HFF-Myc (cell line): ENCODE measurements at places on chromosomes 16 and 17.

DNA sequence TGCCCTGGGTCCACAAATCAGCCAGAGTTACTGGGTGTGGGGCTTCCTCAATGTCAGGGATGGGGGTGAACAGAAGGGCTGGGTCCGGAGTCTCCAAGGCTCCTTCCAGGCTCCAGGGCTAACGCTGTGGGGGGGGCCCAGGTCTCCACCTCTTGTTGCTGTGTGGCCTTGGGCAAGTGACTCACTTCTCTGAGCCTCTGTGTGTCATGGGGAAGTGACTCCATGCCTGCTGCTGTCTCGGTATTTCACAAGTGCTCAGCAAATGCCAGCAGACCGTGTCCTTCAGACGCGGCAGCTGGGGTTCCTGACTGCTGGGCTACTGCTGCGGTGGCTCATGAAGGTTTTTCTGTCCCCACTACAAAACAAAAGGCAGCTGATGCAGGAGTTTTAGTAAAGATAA, 26.6 kb downstream of the JPH3 start:
- DNase-seq, result no peak

- no peak for DNase-seq
These were observed 35.7 kb upstream of the DHRS7B start for GRCh38 chr17:21090902-21091618.

- no peak for DNase-seq
These were observed 8.7 kb downstream of the FMNL1 start for GRCh38 chr17:45230410-45230786.

GRCh38 chr17:17206124-17206912, at the start of gene PLD6:
TSS of gene PLD6 (minus strand) at chr17:17206333. CDS start at chr17:17206286, 47 bp downstream.
- peak; percentile 32 for DNase-seq

DNA sequence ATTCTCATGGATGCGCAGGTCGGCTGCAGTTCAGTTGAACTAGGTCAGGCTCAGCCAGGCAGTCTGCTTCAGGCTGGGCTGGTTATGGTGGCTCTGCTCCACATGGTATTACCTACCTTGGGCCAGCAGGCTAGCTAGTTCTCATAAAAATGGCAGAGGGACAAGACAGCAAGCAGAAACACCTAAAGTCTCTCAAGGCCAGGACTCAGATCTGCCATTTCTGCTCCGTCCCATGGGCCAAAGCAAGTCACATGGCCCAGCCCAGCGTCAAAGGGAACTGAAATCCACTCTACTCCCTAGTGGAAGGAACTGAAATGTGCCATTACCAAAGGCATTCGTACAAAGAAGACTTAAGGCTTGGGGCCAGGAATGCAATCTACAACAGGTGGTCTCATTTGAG, 160.0 kb downstream of the TMEM132E start:
- no peak for DNase-seq

- DNase-seq, result no peak
These were observed 39.4 kb downstream of the STH start for GRCh38 chr17:46038414-46038813.

GRCh38 chr17:36213695-36214094, 2.8 kb downstream of the CCL4L2 start:
- no peak for DNase-seq

- DNase-seq, result no peak
These were observed 59.1 kb downstream of the GRIN2A start for GRCh38 chr16:10123141-10123540.

DNA sequence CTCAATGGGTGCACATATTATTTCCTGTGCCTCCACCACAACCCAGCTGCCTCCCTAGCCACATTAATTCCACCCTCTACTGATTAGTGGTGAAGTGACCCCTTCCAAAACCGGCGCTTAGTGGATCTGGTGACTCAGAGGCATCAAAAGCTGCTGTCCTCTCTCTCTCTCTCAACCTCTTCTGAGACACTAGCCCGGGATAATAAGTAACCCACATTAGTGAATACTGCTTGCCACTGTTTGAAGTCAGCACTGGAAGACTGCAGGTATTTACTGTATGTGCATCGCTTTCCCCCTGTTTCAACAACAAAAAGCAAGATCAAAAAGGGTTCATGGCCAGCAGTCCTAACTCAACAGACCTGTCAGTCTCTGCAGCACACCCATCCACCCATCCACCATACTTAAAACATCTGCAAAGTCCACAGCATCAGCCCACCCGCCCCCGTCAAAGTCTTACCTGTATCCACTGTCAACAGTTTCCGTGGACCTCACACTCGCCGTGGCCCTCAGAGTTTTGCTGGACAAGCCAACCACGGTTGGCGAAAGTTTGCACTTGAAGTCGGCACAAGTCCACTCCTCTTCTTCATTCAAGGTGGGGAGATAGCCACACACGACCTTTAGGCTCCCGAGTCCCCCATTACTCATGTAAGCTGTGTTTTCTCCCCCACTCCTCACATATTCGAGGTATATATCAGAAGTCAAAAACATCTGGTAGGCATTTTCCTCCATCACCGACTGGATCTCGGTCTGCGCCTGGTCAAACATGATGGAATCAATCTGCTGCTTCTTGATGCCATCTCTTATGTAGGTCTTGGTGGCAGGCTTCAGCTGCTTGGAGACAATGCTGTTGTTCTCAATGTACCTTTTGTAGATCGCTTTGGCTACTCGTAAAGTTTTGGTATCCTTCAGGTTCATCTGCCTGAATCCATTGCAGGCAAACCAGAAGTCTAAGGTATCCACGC, 3.8 kb downstream of the AXIN2 start:
- peak; percentile 25 for DNase-seq

- no peak for DNase-seq
These were observed 225.2 kb downstream of the HAPSTR1 start for GRCh38 chr16:9316615-9317014.

- DNase-seq, result no peak
These were observed 15.2 kb downstream of the IL21R start for GRCh38 chr16:27417047-27417671.

DNA sequence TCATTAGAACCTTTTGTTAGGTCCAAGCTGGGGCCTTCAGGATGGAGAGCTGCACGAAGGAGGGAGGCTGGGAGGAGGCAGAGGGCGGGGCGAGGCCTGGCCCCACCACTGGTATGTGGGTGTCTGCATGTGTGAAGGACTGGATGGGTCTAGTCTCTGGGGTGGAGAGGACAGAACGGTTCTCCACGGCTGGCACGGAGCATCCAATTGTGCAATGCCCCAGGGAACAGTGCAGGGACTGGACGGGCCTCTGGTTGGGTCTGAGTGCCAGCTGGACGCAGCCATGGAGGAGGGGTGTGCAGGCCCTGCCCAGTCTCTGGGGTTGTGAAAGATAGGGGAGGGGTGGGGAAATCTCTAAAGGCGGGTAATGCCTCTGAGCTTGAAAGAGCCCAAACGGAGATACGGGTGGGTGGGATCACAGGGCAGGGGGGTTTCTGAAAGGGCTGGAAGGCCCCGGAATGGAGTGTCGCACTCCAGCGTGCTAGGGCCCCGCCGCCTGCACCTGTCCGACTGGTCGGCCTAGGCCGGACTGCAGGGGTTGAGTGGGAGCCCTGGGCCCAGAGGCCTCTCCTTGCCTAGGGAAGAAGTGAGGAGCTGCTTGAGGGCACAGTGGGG, 1.6 kb downstream of the PPL start:
- no peak for DNase-seq

DNA sequence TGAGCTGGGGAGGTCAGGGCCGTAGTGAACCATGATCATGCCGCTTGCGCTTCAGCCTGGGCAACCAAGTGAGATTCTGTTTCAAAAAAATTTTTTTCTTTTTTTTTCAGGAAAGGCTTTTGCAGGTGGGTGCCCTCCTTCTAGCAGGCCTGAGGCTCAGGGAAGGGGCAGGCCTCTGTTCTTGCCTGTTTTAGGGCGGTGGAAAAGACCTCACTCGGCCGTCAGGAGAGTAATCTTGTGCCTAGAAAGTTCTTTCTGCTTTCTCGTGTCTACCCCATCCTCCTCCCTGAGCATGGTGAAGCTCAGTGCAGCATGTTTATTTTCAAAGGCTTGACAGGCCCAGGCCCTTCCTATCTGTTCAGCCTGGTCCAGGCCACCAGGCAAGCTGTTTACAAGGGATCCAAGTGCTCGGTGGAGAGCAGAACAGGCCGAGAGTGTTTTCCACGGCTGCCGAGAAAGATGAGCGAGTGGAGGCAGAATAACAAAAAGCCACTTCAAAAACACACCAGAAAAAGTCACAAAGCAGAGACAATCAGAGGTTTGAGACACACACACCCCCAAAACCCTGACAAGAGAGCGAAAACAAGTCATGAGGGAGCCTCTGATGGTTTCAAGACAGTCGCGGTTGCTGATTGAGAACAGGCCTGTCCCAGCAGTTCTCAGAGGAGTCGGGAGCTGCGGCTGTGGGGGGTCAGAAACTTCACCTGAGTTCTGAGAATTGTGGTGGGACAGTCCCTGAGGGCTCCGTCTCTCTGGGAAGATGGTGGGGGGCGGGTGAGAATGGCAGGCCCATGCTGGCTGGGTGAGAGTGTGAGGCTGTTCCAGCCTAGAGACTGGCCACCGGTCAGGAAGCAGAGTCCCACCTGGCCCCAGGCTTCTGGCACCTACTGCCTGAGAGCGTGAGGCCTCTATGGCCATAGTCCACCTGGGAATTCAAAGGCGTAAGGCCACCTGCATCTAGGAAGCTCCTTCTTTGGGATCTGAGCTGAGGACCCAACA, 37.5 kb upstream of the CCR7 start:
- DNase-seq, result no peak

GRCh38 chr17:83091257-83092141, 12.1 kb downstream of the METRNL start:
- DNase-seq, result no peak

DNA sequence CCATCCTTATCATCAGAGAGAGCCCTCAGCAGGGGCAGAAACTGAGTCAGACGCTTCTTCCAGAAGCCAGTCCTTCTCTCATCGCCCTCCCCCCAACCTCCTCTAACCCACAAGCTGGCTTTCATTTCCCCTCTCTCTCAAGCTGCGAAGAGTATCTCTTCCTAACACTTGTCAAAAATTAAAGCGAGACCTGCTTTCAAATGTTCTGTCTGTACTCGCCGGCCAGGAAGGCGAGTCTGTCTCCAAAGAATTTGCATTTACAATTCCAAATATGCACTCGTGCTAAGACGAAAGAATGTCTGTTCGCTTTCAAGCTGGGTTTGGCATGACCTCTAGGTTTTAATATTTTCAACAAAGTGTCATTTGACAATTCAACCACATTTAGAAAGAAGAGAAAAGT, 140.4 kb downstream of the RGS9 start:
- DNase-seq, result no peak

GRCh38 chr16:11201498-11202259, 54.3 kb downstream of the SOCS1 start:
- peak; percentile 91 for DNase-seq

DNA sequence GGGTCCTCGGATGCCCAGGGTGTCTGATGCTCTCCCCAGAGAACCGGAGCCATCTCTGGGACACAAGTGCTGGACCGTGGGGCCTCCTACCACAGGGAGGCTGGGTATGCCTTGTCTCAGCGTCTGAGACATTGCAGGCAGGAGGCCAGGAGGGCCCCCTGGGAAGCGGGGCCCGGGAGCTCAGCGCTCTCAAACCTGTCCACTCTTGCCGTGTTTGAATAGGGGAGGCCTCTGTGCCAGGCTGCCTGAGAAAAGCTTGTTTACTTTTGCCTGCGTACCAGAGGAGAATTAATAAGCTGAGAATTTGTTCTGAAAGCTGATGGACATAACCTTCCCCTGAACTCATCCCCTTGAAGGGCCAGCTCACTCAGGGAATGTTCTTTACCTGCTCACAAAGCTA, 163.8 kb downstream of the NTN1 start:
- DNase-seq, result no peak

- DNase-seq, result no peak
These were observed 9.1 kb upstream of the SLC35B1 start for GRCh38 chr17:49716668-49717364.

- no peak for DNase-seq
These were observed 15.8 kb downstream of the GP2 start for GRCh38 chr16:20311548-20311947.

- no peak for DNase-seq
These were observed 36.6 kb upstream of the ALKBH5 start for GRCh38 chr17:18146980-18147379.

GRCh38 chr17:13688716-13689115, 87.0 kb upstream of the HS3ST3A1 start:
- DNase-seq, result no peak

- no peak for DNase-seq
These were observed 2.8 kb downstream of the PRKAR1A start for GRCh38 chr17:68514831-68515635.

GRCh38 chr16:49441366-49441780, 67.8 kb downstream of the C16orf78 start:
- no peak for DNase-seq

- DNase-seq, result no peak
These were observed 708 bp downstream of the BAIAP2 start for GRCh38 chr17:81035521-81036196.

GRCh38 chr17:17356149-17356930, 53.2 kb downstream of the NT5M start:
- DNase-seq, result peak; percentile 71
